ENCODE measurements at places on chromosomes 4 and X. TPM values are rescaled to one million over a fixed set of nuclear protein-coding genes. Genes with fewer than 3 reads are reported as not detected.

DIAPH2 gene
- total RNA-seq: 24.8 TPM

RNF150 gene
- total RNA-seq: 1.1 TPM

ZBED1 gene
- 53.7 TPM for total RNA-seq

STEEP1 gene
- 43.8 TPM for total RNA-seq

SHROOM4 gene
- 0.44 TPM for total RNA-seq

EDA gene
- 0.22 TPM for total RNA-seq

PAGE2B gene
- not detected for total RNA-seq

MGST2 gene
- 12.6 TPM for total RNA-seq

LRCH2 gene
- total RNA-seq: 13.1 TPM

ARFIP1 gene
- 32.0 TPM for total RNA-seq

BANK1 gene
- total RNA-seq: 0.22 TPM

COL4A6 gene
- total RNA-seq: 11.9 TPM

MAGEA2B gene
- total RNA-seq: not detected

DOCK11 gene
- 31.2 TPM for total RNA-seq

HSFX4 gene
- not detected for total RNA-seq

SYN1 gene
- total RNA-seq: 1.1 TPM

PSAPL1 gene
- not detected for total RNA-seq

PABPC4L gene
- 7.7 TPM for total RNA-seq

HAND2 gene
- 70.2 TPM for total RNA-seq

ACE2 gene
- not detected for total RNA-seq

TMEM271 gene
- total RNA-seq: not detected

ADGRG4 gene
- not detected for total RNA-seq

CPLX1 gene
- not detected for total RNA-seq

RBM46 gene
- total RNA-seq: not detected

NALF2 gene
- total RNA-seq: not detected

CFAP99 gene
- under 0.01 TPM for total RNA-seq

UNC5C gene
- under 0.01 TPM for total RNA-seq

ARHGAP36 gene
- not detected for total RNA-seq

ZAR1 gene
- total RNA-seq: not detected

RHOXF2B gene
- total RNA-seq: not detected

NPY1R gene
- total RNA-seq: 0.43 TPM

TMEM175 gene
- total RNA-seq: 12.3 TPM
